ENCODE measurements at places on chromosomes 4 and X.

GRCh38 chr4:150625033-150625432 lies 43.1 kb downstream of the MAB21L2 start:
- no peak for ATAC-seq

GRCh38 chr4:95114521-95114920 lies 356.8 kb downstream of the BMPR1B start:
- ATAC-seq, result no peak

DNA sequence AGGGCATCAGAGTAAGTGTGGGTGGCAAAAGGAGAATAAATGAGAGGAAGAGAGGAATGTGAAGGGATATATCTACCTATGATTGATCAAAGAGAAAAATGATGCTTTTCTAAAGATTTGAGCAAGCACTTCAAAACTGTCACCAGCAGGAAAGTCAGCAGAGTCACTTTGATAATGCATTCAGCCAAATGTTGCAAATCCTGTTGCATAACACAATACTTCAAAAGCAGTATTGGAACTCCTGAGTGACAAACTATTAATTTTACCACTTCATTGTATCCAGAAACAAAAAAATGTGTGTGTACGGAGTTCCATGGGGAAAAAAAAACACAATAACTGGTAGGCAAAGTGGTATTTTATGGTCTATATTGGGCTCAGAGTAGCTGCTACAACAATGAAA lies 160.3 kb downstream of the EMCN start:
- ATAC-seq, result no peak

GRCh38 chrX:153688911-153689590 lies 1.3 kb downstream of the SLC6A8 start:
- ATAC-seq, result no peak

GRCh38 chr4:165288639-165289422 lies 38.6 kb upstream of the MSMO1 start:
- no peak for ATAC-seq

GRCh38 chr4:165905405-165906027 lies 32.5 kb downstream of the TLL1 start:
- ATAC-seq, result no peak

GRCh38 chr4:124964251-124964650 lies 251.7 kb upstream of the ANKRD50 start:
- ATAC-seq, result no peak

DNA sequence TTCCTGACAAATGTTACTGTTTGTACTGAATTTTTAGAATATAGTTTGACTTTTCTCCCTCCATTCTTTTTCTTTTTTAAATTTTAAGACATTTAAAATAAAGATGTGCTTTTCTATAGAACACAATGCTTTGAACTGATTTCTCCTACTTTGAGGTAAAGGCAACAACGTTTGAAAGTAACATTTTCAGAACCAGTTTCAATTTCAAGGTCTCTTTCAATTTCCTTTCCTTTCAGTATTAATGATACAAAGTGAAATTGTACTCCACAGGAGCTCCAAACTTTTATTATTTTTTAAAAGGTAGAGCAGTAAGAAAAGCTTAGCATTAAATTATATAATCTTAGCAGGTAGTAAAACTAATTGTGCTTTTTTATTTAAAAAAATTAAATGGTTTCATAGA lies 54.9 kb downstream of the NDST4 start:
- no peak for ATAC-seq

DNA sequence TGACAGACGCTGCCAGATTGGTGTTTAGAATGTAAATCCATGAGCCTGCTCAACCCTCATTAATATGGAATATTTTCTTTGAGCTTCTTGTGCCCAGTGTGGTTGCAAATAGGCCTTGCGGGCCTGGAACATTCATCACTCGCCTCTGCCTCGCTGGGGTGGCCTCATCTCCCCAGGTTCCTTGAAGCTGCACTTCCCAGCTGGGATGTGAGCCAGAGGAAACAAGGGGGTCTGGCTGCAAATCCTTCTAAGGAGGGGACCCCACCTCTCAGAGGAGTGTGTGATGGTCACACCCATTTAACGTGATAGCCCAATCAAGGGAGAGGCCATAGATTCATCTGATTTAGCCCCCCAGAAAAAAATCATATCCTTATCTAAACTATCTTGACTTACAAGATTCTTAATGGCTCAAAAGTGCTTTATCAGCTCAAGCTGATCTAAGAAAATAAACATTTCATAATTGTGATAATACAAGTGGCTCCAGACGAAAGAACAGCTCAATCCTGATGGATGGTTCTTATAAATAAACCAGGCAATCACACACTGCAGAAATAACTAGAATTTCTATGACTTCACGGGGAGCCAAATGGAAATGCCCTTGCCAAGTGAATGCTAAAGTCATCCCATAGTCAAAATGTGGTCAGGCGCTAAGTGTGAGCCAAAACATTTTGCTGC lies 189.9 kb downstream of the PTTG2 start:
- ATAC-seq, result no peak

DNA sequence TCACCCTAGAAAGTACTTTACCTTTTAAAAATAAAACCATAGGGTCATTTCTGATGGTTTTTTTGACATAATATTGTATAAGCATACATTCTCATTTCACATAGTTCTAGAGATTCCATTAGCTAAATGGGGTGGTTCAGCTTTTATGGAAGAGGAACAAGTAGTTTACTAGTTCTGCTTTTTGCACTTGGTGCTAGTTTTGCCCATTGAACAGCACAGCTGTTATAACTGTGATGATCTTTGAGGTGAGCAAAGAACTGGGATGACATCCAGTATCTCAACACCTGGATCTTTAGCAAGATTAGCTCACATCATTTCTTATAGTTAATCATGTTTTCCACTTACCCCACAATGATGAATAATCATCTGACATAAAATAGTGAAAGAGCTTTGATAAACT lies 40.9 kb downstream of the MOB1B start:
- ATAC-seq, result no peak

GRCh38 chr4:141645611-141646340 lies 9.4 kb downstream of the IL15 start:
- no peak for ATAC-seq

DNA sequence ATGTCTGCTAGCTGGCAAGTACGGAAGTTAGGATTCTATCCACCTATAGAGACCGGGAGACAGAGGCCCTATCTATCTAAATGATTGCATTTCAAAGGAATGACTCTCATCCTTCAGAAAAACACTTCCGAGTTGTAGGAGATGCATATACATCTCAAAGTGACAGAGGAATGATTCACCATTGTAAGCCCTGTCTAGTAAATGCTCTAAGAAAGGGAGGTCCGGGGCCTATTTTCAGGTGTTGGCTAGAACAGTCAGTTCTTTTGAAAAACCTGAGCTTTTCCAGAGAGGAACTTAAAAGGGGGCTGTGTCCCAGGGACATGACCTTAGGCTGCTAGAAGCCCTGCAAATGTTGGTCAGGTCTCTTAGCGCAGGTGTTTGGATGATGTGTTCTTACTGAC lies 262.9 kb upstream of the IL1RAPL1 start:
- no peak for ATAC-seq

DNA sequence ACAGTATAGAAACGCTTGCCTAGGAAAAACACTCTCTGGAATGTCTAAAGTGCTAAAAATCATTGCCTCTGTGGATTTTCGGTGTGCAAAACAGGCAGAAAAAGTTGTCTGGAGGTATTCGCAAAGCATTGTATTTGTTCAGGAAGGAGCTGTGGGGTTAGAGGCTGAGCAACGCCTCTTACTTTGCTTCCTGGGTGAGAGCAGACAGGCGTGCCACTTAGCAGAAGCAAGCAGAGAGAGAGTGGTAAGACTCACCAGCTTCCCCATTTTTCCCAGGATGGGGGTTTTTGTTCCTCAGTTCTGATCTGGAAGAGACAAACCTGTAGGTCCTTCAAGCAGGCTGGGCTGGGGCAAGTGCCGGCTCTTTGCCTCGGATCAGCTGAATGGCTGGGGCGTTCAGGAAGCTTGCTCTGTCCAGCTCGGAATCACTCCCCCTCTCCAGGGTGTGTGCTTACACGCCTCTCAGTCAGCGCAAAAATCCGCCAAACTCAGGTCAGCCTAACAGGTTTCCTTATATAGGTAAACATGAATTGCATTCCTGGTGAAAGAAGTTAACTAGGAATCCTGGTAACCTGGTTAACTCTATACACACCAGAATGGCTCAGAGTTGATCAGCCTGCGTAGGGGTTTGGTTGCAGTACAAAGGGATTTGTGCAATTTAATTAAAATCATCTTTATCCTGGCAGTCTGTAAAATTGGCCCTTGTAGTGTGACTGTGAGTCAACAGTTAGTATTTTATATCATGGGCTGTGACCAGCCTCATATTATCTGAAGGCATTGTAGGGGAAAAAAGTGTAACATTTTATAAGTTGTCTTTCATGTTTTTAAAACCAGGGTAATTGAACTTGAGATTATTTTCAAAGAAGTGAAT lies 213.1 kb upstream of the MID1 start:
- ATAC-seq, result no peak

DNA sequence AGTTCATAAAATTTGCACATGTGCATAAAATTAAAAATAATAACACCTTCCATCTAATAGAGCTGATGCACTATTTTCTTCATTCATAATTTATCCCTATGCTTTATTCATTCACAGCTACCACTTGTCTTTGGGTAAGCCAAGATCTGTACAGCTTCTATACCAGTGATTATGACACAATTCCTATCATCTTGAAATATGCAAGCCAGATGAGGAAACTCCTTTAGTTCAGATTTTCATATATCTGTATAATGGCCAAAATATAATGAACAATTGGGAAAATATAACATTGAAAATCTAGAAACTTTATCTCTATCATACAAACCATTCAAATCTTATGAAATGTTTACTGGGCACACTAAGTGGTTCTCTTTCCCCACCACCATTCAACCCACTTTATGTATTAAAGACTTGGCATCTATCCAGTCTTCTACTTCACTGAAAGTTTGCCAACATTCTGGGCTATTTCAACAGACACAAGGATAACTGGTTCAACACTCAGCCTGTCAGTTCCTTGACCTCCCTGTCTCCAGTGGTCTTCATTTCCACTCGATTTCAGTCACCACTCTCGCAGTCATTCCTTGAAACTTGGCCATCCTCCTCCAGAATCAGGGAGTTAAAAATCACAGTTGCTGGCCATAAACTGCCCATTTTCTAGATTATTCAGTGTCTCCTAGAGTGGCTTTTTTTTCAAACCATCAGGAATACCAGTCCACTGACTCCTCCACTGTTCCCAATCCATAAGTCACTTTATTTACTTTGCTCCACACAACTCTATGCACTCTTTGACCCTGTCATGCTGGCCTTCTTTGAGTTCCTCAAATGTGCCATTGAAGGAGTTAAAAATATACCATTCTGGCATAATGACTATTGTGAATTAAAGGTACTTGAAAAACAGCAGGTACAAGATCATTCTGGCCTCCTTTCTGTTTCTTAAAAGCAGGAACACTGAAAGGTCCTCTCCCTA lies 85.5 kb downstream of the CAMK2D start:
- ATAC-seq, result no peak

- ATAC-seq, result no peak
Observed at GRCh38 chr4:38531141-38531727, 132.8 kb upstream of the KLF3 start.

DNA sequence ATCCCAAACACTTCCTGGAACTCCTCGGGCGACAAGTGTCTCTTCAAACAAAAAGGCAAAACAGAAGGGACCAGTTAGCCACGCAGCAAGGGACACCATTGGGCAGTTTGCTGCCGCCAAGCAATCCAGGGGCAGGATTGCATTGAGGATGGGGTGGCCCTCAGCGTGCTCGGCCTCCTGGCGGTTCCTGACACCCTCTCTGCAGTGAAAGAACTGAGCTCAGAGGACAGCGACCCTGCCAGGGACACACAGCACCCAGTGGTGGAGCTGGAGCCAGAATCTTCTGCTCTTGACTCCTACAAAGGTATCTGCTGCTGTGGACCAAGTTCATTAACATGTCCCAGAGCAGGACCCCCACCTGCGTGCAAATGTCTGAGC lies 27.4 kb upstream of the AFAP1 start:
- ATAC-seq, result no peak

DNA sequence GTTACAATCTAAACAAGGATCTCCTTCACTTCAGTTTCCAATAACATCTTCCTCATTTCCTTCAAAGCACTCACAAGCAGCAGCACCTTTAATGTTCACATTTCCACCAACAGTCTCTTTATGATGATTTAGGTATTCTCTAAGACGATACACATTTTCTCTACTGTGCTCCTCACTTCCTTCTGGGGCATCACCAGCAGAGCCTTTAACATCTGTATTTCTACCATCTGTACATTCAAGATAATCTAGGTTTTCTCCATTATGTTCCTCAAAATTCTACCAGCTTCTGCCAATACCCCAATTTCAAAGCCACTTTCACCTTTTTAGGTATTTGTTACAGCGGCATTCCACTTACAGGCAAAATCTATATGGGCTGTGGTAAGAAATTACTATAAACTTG lies 80.6 kb downstream of the FBXW7 start:
- ATAC-seq, result no peak

DNA sequence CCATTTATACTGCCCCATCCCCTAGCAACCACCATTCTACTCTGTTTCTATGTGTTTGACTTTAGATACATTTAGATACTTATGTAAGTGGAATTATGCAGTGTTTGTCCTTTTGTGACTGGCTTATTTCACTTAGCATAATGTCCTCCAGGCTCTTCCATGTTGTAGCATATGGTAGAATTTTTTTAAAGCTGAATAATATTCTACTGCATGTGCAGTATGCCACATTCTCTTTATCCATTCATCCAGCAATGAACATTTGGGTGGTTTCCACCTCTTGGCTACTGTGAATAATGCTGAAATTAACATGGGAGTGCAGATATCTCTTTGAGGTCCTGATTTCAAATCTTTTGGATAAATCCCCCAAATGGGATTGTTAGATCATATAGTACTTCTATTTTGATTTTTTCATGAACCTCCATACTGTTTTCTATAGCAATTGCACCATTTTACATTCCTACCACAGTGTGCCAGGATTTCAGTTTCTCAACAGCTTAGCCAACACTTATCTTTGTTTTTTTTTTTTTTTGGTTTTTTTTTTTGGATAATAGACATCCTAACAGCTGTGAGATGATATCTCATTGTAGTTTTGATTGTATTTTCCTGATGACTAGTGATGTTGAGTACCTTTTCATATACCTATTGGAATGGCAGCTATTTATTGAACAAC lies 105.9 kb upstream of the LNX1 start:
- ATAC-seq, result no peak

DNA sequence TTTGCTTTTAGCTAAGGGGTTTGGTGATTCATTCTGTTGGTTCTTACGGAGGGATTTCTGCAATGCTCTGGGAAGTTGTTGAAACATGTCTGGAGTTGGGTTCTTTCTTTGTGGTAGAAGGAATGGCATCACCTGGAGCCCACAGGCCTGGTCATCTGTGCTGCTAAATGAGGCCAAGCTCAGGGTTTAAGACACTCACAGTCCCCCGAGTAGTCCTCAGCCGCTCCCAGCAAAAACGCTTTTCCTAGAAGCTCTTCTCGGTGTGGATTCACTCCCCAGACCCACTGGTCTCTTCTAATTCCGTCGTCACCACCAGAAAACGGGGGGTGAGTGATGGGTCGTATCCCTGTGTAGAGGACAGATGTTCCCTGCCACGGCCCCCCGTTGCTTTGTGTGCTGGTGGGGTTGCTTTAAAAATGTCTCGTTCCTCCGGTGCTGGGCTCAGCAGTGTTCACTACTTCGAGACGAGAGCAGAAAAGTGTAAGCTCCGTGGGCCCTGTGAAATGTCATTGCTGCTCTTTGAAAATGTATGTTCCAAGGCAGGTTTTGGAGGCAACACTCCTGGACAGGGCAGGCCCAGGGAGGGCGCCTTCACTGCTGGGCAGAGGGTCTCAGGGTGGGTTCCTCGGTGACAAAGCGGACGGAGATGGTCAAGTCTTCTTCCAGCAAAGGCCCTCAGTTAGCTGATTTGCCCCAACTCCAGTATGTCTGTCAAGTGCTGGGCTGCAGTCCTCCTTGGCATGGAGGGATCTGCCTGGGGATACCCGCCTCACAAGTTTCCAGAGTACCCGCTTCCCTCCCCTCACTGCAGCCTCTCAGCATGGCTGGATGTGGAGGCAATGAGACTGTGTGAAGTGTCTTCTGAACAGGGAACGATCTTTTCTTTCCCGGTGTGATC lies 37.3 kb downstream of the PSAPL1 start:
- ATAC-seq, result no peak
